ENCODE measurements at places on chromosomes 3 and 15.

GRCh38 chr3:141413391-141413790 is 45.1 kb downstream of the ZBTB38 start:
- DNase-seq: no peak

DNA sequence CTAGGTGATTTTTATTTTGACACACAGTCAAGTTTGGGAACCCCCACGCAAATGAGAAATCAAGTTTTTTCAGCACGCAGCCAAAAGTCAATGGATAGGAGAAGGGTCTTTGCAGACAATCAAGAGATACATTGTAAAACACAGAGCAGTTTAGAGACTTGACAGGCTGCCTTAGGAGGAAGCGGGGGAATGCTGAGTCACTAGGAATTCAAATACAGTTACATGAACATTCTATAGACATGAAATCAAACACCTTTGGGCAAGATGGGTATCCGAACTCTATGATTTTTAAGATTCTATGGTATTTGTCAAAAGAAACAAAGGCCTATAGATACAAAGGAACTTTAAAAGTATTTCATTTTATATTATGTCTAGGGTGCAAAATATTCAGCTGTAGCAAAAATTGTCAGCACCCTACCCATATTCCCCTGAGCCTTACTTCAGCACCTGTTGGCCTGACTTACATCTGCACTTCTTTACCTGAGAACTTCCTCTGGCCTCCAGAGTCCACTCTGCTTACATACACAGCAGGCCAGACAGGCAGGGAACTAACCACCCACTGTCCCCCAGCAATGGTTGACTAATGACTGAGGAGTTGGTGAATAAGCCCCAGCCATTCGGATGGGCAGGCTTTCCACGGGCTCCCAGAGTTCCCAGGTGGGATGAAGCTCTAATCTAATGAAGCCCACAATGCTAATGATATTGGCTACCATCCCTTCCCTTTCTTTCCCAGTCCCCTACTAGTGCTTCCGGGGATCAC is 289.3 kb upstream of the RORA start:
- DNase-seq: no peak

- DNase-seq: no peak
These were observed 203.1 kb downstream of the MINAR1 start for GRCh38 chr15:79635149-79635771.

DNA sequence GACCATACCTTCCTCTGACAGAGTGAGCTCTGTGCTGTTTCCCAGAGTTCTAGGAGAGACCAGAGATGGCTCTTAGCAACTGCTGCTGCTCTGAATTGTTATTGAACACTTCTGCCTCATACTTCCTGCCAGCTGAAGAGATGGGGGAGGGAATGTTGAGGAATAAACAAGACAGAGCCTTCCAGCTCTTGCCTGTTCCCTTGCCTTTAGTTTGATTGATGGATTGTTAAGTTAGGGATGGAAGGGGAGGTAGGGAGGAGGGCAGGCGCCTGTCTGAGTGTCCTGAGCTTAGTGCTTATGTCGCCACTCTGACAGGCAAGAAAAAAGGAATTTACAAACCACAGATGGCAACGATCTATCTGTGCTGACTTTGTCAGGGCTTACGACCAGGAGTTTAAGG is 42.8 kb downstream of the ZNF609 start:
- DNase-seq: peak; percentile 10

DNA sequence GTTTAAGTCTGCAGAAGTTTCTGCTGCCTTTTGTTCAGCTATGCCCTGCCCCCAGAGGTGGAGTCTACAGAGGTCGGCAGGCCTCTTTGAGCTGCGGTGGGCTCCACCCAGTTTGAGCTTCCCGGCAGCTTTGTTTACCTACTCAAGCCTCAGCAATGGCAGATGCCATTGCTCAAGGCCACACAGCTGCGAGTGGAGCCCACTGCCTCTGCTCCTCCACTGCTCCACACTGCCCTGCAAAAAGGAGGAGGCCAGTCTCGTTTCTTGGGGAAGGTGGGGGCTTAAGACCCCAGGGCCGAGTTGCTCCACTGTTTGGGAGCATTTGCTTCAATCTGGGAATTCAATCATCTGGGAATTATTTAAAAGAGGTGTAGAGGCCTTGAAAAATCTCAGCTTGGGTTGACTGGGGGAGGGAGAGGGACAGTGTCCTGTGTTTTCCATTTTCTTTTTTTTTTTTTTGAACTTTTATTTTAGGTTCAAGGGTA is 144.6 kb upstream of the MEF2A start:
- DNase-seq: no peak

DNA sequence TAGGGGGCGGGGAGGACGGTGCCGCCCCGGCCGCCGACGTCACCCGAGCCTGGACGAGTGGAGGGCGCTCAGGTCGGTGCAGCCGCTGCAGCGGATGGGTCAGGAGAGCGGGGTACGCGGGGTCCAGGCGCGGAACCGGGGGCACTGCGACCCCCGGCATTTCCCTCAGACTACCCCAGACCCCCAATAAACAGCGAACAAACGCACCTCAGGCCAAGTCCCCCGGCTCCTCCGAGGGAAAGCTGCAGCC is 78.9 kb downstream of the IQSEC1 start:
- no peak for DNase-seq

GRCh38 chr3:178169421-178169820 is 366.8 kb upstream of the KCNMB2 start:
- no peak for DNase-seq

- no peak for DNase-seq
These were observed 10.6 kb upstream of the SFMBT1 start for GRCh38 chr3:53056442-53056841.

- no peak for DNase-seq
These were observed 25.4 kb downstream of the ALS2CL start for GRCh38 chr3:46668116-46668515.

GRCh38 chr3:112333002-112333380 is at the start of gene CD200:
TSS of gene CD200 (plus strand) at chr3:112333156. CDS start at chr3:112333213, 57 bp downstream.
- DNase-seq: peak; percentile 73

DNA sequence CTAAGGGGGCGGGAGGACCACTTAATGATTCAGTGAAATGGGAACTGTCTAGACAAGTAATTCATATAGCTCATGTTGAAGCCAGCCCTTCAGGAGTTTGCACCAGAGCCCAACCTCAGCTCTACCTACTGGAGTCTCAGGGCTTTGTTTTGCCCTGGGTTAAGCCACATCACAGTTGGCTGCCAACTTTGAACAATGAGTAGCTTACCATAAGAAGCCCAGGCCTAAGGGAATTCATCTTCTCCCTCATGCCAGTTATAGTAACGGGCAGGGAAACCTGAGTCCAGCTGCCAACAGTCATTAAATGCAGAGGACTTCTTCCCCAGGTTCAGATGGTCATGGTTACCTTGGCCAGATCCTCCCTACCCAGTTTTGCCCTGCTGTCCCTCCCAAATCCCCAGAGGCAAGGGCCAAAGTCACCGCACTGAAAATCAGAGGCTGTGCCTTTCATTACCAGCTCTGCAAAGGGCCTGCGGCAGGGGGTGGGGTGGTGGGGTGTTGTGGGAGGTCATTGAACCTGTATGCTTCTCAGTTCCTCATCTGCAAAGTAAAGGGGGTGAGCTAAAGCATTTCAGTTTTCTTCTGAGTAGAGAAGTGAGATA is 302.2 kb upstream of the NR2E3 start:
- no peak for DNase-seq

DNA sequence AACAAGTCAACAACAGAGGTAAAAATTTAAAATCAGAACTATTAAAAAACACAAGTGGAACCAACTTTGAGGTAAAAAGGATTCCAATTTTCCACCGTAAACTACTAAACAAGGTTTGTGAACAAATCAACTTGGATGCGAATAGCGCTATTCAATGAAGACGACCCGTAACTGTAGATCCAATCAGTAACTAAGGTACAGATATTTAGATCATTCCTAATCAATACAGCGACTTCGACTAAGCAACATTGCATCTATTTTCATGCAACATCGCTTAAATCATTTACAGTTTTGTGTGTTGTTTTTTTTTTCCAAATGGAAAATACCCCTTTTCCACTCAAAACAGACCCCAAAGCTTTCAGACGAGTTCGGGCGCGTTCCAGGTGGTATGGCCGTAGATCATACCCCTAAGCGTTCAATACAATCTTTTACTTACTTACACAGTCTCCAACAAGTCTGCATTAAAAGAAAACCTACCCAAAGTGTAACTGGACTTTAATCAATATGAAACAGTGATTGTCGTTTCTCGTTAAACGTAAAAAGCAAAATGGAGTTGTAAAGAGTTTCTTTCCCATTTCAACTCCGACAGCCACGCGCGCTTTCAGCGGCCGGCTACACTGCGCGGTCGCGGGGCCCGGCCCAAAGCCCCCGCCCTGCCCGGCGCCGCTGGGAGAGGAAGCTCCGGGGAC is 786 bp downstream of the RHOA start:
- DNase-seq: no peak

DNA sequence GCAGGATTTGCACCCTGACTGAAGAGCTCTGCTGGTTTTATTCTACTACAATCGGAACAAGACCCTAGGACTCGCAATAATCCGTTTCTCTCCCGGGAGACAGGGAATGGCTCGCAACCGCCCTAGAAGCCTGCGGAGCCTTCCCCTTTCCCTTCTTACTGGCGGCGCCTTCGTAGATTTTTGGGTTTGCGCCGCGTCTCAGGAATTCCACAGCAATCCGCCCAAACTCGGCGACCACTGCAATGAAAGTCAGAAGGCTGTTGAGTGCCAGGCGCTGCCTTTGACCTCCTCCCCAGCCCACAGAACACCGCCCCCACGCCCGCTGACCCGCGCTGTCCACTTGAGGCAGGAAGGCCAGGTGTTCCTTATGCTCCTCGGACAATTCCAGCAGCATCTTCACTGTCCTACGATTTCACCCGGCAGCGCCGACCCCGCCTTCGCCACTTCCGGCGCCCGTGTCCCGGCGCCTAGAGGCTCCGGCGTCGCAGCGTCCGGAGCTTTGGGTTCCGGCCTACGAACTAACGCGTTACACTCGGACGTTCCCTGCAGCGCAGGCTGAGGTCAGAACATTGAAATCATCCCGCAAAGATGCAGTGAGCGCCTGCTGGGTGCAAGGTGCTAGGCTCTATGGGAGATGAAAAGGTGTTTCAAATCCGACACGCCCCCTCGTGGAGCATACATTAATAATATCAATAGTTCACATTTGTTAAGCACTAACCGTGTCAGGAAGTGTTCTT is at the start of gene COMMD2:
COMMD2 (minus strand) TSS at position 439 of the 737 bp plus-strand sequence; CDS start at position 394, 45 bp downstream.
- DNase-seq: peak; percentile 65

DNA sequence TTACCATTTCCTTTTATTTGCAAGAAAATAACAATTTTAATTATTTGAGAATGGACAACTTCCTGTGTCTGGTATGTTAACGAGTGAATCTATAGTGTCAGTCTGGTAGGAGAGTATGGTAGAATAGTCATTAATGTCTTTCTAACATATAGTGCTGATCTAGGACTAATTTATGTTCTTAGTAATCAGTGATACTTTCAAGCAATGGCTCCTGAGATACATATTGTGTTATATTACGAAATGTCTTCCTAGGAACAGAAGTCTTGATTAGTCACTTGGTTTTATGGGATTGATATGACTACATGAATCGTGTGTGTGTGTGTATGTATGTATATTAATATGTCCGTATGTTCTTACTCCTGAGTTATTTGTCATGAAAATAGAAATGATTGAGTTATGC is 66.6 kb upstream of the PAQR5 start:
- no peak for DNase-seq

DNA sequence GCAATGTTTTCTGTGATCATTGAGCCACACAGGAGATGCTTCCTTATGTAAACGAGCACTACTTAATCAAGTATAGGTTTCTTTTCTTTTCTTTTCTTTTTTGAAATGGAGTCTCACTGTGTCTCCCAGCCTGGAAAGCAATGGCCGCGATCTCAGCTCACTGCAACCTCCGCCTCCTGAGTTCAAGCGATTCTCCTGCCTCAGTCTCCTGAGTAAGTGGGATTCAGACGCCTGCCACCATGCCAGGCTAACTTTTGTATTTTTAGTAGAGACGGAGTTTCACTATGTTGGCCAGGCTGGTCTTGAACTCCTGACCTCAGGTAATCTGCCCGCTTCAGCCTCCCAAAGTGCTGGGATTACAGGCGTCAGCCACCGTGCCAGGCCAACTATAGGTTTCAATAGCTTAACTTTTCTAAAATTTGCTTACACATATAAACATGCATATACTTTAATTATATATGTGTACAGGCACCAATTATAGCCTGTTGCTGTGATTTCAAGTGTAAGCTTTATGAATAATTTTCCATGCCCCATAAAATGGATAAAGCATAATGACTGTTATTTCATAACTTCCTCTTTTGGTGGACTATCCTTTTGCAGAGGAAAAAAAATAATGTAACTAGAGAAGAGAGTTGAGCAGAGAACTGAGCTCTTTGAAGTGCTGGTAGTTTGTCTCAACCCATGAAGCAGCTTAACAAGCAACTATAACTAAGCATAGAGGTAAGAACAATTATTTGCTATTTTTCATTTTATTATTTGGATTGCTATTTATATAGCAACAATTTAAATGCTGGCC is 24.8 kb upstream of the MBNL1 start:
- no peak for DNase-seq

GRCh38 chr3:13890377-13891016 is 10.6 kb upstream of the WNT7A start:
- DNase-seq: no peak

GRCh38 chr3:52128118-52128683 is 26.0 kb downstream of the POC1A start:
- DNase-seq: no peak
